ENCODE measurements at places on chromosomes 5 and 9. TPM values are rescaled to one million over a fixed set of nuclear protein-coding genes. Genes with fewer than 3 reads are reported as not detected.

DNA sequence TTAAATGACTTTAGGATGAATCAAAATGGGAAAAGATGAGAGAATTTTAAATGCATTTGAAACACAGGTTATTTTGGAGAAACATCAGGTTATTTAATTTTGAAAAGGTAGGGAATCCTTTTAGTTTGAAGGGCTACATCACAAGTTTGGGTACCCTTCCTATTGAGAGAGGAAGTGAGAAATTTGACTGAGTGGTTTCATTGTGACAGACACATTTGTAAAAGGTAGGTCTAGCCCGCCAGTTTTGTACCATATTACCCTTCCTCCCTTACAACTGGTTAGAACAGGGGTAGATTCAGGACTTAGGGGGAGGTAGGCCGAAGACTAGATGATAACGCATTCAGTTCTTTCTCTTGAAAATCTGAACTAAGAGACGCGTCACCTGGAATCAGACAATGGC, 464.2 kb downstream of the EBF1 start:
- no peak overlapping the region for H3K4me3 ChIP-seq
- DNase-seq, result no peak
- no peaks in the 10 kb centered on the region for H3K27me3 ChIP-seq
- H3K36me3 ChIP-seq, result no peaks in the 10 kb centered on the region
- no peak overlapping the region for H3K27ac ChIP-seq

GRCh38 chr9:16915126-16915831, 44.8 kb upstream of the BNC2 start:
- no peaks in the 10 kb centered on the region for H3K27me3 ChIP-seq
- no peak overlapping the region for H3K27ac ChIP-seq
- H3K4me1 ChIP-seq, result no peaks in the 10 kb centered on the region
- H3K36me3 ChIP-seq, result no peaks in the 10 kb centered on the region
- no peak overlapping the region for H3K4me3 ChIP-seq

EIF4E1B gene
- not detected for total RNA-seq

PCDHGC5 gene
- 3.4 TPM for total RNA-seq

CER1 gene
- total RNA-seq, result not detected
